Activated T-helper 2 cell treated with anti-CD3 and anti-CD28 coated beads, Interferon-gamma antibody, Interleukin-2, Interleukin-4, amounts not matched to agents 10 μg/mL and 5 μg/mL and 100 μg/mL, durations not matched to agents 14 hours and 24 hours and 36 hours (primary cell): ENCODE measurements at places on chromosomes 12 and 14. TPM values are rescaled to one million over a fixed set of nuclear protein-coding genes. Genes with fewer than 3 reads are reported as not detected.

GRCh38 chr12:62800707-62801400, 134.1 kb downstream of the PPM1H start:
- no peak for DNase-seq

DNA sequence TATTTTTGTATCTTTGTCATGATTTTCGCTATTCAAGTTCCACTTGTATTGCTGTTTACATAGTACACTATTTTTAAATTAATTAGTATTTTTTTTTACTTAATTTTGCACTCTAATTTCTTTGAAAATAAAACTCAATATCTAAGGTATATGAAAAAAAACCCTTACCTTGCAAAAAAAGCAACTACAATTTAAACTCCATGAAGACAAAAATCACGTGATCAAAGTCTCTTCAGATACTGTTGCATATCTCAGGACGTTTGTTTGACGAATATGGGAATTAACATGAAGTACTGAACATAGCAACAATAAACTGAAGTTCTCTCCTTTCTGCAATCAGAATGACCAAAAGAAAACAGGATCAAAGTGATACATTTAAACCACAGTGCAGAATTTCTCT, 968.4 kb upstream of the SEL1L start:
- no peak for DNase-seq

GRCh38 chr14:95098984-95099599, 58.2 kb downstream of the DICER1 start:
- no peak for DNase-seq

DNA sequence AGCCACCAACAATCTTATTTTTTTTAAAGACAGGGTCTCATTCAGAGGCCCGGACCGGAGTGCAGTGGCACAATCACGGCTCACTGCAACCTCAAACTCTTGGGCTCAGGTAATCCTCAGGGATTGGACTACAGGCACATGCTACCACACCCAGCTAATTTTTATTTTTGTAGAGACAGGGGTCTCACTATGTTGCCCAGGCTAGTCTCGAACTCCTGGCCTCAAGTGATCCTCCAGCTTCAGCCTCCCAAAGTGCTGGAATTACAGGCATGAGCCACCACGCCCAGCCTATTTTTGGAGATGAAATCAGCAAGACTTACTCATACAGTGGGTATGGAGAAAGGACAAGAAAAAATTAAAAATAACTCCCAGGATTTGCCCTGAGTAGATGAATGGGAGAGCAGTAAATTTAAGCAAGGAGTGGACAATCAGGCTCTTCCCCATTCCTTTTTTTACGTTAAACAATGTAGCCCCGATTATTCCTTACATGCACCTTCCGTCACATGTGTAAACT, 13.2 kb downstream of the FMNL3 start:
- DNase-seq, result no peak

DNA sequence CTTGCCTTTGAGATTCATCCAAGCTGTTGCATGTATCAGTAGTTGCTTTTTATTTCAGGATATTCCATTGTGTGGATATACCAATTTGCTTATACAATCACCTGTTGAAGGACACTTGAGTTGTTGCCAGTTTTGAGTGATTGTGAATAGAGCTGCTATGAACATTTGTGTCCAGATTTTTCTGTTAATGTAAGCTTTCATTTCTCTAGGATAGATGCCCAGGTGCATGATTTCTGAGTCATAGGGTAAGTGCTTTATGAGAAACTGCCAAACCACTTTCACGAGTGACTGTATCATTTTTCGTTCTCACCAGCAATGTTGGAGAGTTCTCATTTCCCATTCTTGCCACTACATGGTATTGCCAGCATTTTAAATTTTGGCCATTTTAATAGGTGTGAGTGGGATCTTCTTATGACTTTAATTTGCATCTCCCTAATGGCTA, 434.6 kb upstream of the RGS6 start:
- DNase-seq, result no peak

DNA sequence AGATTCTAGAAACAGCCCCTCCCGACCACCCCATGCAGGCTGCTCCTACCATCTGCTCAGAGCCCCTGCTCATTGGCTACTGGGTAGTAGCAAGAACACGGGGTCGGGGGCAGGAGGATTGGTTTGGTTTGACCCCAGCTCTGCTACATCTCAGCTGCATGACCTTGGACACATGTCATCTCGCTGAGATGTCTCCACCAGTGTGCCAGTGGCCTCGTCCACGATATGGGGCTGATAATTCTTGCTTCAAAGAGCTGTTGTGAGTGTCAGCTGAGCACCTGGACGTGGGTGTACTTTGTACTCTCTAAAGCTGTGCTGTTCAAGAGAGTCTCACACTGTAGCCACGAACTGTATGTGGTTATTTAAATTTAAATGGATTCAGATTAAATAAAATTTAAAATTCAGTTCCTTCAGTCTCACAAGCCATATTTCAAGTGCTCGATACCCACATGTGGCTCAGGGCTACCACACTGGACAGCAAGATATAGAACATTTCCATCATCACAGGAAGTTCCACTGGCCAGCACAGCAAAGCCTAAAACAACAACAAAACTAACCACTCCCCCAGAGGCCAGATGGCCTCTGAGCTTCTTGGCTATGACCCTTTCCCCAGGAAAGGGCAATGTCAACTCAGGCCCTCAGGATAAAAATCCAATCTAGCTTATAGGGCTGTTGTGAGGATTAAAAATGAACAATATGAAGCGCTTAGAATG, 18.6 kb downstream of the LTBP2 start:
- no peak for DNase-seq

GRCh38 chr12:42370013-42370412, 44.0 kb downstream of the PPHLN1 start:
- DNase-seq, result no peak

DNA sequence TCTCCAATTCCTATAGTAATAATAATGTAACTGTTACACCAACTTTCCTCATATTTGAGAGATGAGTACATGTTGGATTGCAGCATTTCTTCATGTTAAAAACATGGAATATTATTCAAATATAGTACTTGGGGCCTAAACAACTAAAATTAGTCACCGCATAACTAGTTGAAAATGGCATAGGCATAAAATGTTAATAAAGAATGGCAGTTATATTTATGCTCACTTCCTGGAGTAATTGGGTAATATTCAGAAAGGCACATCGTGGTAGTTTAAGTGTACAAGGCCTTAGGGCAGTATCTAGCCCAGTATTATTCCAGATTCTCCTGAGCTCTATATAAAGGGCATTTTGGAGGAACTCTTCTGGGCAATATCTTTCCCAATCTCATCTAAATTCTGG, 46.0 kb downstream of the ERGIC2 start:
- no peak for DNase-seq

DNA sequence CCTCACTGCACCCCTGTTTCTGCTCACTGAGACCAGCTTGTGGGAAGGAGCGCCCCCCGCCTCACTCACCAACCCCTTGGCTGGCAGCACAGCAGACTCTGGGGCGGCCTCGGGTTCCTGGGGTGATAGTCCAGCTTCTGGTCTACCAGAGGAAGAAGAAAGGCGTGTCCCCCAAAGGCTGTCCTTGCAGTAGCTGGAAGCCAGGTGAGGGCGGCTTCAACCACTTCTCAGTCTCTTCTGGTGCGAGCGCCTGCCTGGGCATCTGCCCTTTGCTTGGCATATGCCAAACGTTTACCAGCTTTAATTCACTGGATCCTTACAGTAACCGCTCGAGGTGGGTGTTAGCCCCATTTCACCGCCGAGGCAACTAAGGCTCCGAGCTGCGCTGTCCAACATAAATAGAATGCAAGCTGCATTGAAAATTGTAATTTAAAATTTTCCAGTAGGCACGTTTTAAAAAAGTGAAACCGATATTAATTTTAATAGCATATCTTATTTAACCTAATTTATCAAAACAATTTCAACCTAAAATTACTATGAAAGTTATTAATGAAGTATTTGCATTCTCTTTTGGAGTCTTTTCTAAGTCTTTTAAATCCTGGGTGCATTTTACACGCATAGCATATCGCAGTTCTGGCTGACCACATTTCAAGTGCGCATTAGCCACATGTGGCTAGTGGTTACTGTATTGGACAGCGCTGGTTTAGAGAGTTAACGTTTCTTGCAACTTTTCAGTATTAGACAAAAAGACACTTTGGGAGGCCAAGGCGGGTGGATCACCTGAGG, 872 bp downstream of the FAM177A1 start:
- no peak for DNase-seq

Gene GPR65
- total RNA-seq, result 11.0 and 11.6 TPM in 2 replicates

Gene TTC6
- not detected in 2 replicates for total RNA-seq

Gene LMNTD1
- total RNA-seq, result not detected in 2 replicates
